T-helper 2 cell treated with Interferon-gamma antibody and Interleukin-4, amounts not matched to agents 100 ng/mL and 5 ng/mL, for 36 hours (primary cell): ENCODE measurements at places on chromosomes 2 and 18. TPM values are rescaled to one million over a fixed set of nuclear protein-coding genes. Genes with fewer than 3 reads are reported as not detected.

The HOXD10 gene
- total RNA-seq = not detected in 2 replicates

The MTCL1 gene
- 0.91 and 0.93 TPM in 2 replicates for total RNA-seq

The POMC gene
- total RNA-seq = 3.0 and 4.1 TPM in 2 replicates

The CAPN14 gene
- 0.20 and 0.27 TPM in 2 replicates for total RNA-seq

The ACMSD gene
- total RNA-seq = not detected in 2 replicates
